ENCODE measurements at places on chromosomes 6 and 20. TPM values are rescaled to one million over a fixed set of nuclear protein-coding genes. Genes with fewer than 3 reads are reported as not detected.

COX4I2 gene
- total RNA-seq = not detected

HRH3 gene
- total RNA-seq = not detected

IL17A gene
- 0.82 TPM for total RNA-seq

NKX2-2 gene
- total RNA-seq = not detected

BNIP5 gene
- not detected for total RNA-seq

COL11A2 gene
- total RNA-seq = 1.4 TPM

TTI1 gene
- total RNA-seq = 30.2 TPM

CARMIL1 gene
- 5.4 TPM for total RNA-seq

RIPPLY2 gene
- total RNA-seq = not detected

DNA sequence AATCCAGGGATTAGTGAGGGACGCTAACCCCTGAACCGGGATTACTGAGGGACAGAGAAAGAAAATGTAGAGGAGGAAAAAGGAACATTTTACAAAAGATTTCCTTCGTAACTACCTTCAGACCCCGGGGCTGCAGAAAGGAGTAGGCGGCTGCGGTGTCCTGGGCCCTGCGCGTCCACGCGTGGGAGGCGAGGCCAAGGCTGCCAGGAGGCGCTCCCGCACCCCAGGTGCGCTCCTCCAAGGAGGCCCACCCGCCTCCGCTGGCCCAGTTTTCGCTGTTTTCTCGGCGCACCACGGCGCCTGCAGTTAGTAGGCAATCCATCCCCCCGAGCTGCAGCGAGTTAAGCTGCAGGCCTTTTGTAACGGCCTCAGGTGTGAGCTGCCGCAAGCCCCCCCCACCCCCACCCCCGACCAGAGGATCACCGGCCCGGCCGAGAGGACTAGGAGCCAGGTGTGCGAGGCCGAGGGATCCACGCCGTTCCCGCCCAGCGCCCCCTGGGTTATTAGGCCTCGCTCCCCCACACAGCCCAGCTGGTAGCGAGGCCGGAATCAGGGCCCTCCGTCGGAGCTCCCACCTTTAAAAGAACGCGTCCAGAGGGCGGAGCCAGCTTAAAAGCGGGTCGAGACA is 380.3 kb upstream of the ARID1B start:
- no peak for DNase-seq

DNA sequence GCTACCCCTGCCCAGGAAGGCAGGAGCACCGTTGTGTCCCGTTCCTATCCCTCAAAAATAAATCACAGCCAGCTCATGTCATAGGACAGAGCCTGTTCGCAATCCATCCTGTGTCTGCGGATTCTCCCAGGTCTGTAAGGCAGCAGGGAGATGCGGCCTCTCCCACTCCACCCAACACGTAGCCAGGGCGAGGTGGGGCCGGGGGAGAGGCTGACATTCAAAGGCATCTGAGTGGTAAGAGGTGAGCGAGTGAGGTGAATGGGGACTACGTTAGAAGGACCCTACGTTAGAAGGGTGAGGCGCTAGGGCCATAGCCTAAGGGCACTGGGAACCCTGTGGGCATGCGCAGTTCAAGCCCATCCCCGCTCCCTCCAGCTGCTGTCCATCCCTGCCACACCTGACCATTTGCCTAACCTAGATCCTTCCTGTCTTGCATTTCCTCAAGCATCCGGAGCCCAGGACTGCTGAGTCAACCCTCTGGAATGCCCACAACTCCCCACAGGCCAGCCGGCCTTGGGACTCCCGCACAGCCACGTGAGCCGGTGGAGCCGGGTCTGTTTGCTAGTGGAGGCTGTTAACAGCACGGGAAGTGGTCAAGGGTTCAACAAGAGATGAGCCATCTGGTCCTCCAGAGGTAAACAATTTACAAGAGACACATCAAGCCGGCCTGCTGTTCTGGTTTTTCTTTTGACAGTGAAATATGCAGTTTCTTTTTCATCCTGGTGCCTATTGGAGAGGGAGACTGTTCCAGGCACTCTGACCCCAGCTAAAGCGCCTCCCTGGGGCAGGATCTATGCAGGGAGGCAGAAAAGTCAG is 45.9 kb downstream of the RIPOR3 start:
- no peak for DNase-seq

DNA sequence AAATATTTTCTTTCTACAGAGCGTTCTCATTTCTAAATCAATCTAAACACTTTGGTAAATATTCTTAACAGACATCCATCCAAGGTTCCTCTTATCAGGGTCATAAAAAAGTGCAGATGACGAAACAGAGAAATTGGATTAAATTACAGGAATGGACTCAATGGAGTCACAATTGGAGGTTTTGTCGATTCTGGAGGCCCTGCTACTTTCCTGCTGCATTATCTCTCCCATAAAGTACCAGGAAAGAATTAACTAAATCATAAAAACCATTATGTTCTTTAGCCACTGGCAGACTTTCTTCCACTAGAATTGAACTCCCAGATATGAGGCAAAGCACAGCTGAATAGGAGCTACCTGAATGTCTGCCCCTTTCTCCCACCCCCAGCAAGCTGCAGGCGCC is 610.6 kb downstream of the HDGFL1 start:
- DNase-seq = no peak

DNA sequence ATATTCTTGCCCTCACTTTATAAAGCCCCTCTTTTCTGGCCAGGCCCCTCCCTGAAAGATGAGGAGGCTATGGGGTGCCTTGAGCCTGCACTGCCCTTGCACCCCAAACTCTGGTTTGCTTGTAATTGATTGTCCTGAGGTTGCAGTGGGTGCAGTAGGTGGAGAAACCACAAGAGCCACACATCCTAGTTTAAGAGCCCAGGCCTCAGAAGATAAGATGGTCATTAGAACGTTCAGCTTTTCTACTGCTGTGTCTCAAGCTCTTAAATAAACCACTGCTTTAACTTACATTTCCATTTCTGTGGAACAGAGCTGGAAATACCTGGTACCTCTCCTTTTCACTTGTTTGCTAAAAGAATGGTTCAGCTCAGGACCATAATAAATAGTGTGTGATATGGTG is 9.0 kb downstream of the MRAP2 start:
- no peak for DNase-seq

DNA sequence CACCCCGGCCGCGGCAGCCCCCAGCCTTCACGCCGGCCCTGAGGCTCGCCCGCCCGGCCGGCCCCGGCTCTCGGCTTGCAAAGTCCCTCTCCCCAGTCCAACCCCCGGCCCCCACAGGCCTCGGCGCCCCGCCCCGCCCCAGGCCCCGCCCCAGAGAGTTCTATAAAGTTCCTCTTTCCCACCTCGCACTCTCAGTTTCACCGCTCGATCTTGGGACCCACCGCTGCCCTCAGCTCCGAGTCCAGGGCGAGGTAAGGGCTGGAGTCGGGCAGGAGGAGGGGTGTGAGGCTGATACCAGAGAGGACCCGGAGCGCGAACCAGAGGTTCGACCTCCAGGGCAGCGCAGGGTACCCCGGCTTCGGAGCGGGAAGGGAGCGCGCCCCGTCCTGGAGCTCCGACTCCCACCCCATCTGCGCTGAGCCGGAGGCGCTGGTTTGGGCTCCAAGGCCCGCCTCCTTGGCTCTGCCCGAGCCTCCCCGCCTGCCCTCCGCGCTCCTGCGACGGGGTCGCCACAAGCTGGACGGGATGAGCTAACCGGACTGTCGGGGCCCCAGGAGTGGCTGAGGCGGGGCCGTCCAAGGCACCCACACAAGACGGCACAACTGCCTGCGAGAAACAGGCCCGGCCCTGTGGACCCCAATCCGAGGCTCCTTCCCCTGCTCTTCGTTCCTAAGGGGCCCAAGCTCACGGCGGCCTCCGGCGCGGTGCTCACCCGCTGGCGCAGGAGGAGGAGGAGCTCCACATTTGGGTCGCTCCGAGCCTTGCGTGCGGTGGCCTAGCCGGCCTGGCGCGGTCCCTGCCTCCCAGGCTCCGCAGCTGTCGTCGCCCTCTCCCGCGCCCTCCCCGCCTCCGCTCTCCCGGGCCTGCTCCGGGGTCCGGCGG is at the start of gene IRF4:
Gene IRF4, plus strand, starts transcription at position 194 of the 882 bp plus-strand sequence. CDS start 1,401 bp downstream, outside the sequence.
- peak; percentile 70 for DNase-seq

GRCh38 chr6:61935242-61935846 is 350.7 kb downstream of the KHDRBS2 start:
- DNase-seq = no peak

DNA sequence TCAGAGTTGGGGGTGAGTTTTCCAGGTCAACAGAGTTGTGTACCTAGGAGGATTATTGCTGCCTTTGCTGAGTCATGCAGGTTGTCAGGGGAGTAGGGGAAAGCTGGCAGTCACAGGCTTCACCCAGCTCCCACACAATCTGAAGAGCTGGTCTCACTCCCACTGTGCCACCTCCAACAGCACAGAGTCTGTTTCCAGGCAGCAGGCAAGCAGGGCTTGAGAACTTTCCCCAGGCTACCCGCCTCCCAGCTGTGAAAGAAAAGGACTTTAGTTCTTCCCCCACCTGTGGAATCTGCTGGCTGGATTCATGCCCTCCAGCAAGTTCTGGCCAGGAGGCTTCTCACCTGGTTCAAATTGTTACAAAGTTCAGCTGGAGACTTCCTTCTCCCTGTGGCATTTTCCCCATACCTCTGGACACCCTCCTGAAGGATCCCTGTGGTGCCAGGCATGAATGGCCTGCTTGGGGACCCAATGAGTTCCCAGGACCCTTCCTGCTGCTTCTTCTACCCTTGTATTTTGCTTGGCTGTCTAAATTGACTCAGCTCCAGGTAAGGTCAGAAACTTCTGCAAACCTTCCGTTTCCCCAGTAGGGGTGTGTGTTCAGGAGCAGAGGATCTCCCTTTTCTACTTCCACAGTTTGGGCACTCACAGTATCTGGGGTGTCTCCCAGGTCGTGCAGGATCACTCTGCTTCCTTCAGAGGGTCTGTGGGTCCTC is 378.1 kb upstream of the MAN1A1 start:
- no peak for DNase-seq

DNA sequence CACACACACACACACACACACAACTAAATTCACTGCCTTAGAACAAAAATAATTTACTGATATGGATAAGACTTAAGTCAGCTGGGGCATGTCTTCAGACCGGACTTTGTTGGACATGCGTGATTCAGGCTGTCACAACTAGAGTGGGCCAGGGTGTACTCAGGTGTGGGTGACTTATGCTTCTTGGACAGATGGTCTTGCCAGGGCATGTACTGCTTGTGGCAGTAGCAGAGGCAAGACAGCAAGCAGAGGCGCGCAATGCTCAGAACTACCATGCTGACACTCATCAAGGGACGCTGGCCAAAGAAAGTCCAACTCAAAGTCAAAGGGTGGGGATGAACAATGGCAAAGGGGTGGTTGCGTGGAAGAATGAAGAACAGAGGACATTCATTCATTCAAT is 437.5 kb downstream of the CBLN4 start:
- DNase-seq = no peak

- DNase-seq = peak; percentile 7
Observed at GRCh38 chr6:53986165-53986720, 125.0 kb upstream of the MLIP start.

GRCh38 chr20:51079488-51079887 is 56.6 kb upstream of the KCNG1 start:
- DNase-seq = no peak

GRCh38 chr20:44494266-44494665 is 18.6 kb downstream of the TTPAL start:
- no peak for DNase-seq

GRCh38 chr20:32204205-32205109 is 3.1 kb downstream of the PLAGL2 start:
- no peak for DNase-seq

DNA sequence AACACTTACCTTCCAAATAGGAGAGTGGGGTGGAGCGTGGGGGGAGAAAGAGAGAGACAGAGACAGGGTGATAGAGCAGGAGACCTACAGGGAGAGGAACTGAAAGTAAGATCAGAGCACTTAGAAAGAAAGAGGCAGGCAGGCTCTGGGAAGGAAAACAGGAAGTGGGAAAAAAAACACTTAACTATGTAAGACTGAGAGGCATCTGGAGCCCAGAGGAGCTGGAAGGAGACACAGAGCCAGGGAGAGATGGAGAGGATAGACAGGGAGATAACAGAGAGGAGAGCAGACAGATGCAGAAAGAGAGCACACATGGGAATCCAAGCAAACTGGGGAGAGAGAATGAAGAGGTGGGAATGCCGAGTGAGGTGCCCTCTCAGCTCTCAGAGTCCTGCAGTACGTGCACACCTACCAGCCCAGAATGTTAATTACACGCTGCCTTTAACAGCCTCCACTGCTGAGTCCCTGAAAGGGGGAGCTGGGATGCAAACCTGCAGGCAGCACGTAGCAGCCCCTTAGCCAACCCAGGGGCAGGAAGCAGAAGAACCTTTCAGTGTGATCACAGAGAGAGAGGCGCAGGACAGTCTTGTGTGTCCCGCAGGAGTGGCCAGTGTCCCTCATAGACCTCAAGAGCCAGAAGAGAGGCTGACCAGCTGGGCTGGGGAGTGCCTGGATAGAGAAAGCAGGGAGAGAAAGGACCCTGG is 132.7 kb upstream of the LRFN2 start:
- DNase-seq = no peak

DNA sequence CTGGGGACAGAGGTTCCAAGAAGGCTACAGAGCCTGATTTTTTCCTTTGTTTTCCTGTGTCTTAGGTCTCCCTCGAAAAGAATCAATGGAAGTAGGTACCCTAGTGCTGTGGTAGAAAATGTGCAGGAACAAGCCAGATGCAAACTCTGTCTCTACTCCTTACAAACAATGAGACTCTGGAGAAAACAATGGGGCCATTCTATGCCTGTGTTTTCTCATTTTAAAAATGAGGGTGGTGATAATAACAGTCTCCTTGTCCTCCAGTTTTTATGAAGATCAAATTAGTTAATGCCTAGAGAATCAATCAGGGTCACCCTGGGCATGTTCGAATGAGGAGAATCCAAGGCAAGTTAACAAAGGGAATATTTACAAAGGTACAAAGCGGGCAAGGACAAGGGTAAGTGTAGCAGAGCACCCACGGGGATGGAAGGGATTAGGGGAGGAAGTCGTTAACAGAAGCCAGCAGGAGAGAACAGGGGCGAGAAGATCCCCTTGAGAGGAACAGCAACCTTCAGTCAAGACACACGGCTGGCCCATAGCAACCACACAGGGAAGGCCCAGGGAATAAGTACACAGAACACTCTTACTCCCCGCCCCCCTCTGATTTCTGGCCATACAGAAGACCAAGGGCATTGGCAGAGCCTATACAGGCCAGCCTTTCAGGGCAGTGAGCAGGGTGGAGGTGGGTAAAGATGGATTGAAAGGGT is 342.8 kb downstream of the PTPRT start:
- no peak for DNase-seq

- no peak for DNase-seq
Observed at GRCh38 chr6:43144879-43145278, 26.2 kb upstream of the SRF start.

DNA sequence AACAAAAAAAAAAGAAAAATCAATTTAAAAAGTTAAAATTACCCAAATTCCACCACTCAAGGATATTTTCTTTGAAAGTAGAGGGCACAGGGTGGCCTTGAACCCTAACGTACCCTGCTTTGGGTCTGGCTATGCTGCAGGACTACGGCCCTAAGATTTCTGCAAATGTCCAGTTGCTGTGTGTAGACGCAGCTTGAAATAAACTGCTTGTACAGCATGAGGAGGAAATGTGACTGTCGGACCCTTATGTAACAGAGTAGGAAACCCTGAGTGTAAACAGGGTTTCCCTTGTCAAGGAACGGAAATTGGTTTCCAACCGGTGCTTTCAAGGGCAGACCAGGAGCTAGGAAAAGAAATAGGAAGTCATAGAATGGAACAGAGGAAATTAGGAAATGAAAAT is 60.7 kb upstream of the SHLD1 start:
- no peak for DNase-seq
